ENCODE measurements at places on chromosomes 3 and 15. TPM values are rescaled to one million over a fixed set of nuclear protein-coding genes. Genes with fewer than 3 reads are reported as not detected.

MOBP gene
- not detected for total RNA-seq

TMEM62 gene
- total RNA-seq, result 7.8 TPM

ITIH1 gene
- total RNA-seq, result 1,331 TPM

HYKK gene
- 5.4 TPM for total RNA-seq

CCR8 gene
- total RNA-seq, result not detected

ANKUB1 gene
- total RNA-seq, result not detected

TRPM1 gene
- total RNA-seq, result 0.10 TPM

CACNA2D2 gene
- 0.50 TPM for total RNA-seq

SH2D7 gene
- not detected for total RNA-seq

CFAP100 gene
- not detected for total RNA-seq

MANF gene
- total RNA-seq, result 80.9 TPM

POLR2H gene
- total RNA-seq, result 33.9 TPM

GOLGA6B gene
- total RNA-seq, result 1.4 TPM

PPARG gene
- total RNA-seq, result 7.4 TPM

TMEM39A gene
- total RNA-seq, result 23.4 TPM

C3orf52 gene
- total RNA-seq, result 0.28 TPM

ISL2 gene
- total RNA-seq, result not detected

STAC gene
- 0.65 TPM for total RNA-seq

FANCD2OS gene
- not detected for total RNA-seq

CSPG4 gene
- 0.23 TPM for total RNA-seq

ADAM10 gene
- 36.6 TPM for total RNA-seq

KNG1 gene
- 1,019 TPM for total RNA-seq

SGO1 gene
- 0.63 TPM for total RNA-seq

LRRC34 gene
- total RNA-seq, result 0.35 TPM

DUT gene
- total RNA-seq, result 31.0 TPM

ADGRG7 gene
- 17.0 TPM for total RNA-seq

PTH1R gene
- total RNA-seq, result 24.6 TPM

TTLL13 gene
- total RNA-seq, result 0.15 TPM

SPINT1 gene
- total RNA-seq, result 1.6 TPM

GOLGA8G gene
- total RNA-seq, result not detected

TGM4 gene
- total RNA-seq, result not detected

GALNT15 gene
- total RNA-seq, result 2.7 TPM

PTX3 gene
- total RNA-seq, result 0.23 TPM

CPLX3 gene
- total RNA-seq, result not detected

CCDC191 gene
- total RNA-seq, result 0.98 TPM

THRB gene
- total RNA-seq, result 30.7 TPM

ERICH6 gene
- total RNA-seq, result not detected

Data from left lobe of liver (tissue), 2 donors.